ENCODE measurements at places on chromosomes 2 and 18.

GRCh38 chr2:196489371-196489770 lies 150.1 kb upstream of the CCDC150 start:
- no peak for DNase-seq

GRCh38 chr2:202339071-202339870 lies 36.9 kb upstream of the BMPR2 start:
- DNase-seq = no peak

GRCh38 chr2:109472331-109472959 lies 141.3 kb downstream of the SEPTIN10 start:
- DNase-seq = no peak

GRCh38 chr2:177247693-177248262 lies 16.7 kb downstream of the NFE2L2 start:
- no peak for DNase-seq

DNA sequence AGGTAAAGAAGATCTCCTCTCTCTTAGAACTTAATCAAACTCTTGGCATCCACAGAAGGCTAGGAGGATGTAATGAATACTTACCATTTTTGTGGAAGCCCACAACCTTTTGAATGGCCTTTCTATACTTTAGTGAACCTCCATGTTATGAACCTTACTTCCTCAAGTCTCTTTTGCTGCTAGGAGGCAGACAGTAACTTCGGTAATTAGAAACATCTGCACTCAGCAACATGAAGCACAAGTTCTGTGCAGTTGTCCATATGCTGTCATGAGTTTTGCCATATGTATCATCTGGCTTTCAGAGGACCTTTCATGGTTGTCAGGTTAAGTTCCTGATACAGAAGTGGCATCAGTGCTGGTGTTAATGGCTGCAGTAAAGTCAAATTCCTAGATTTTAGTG lies 50.4 kb downstream of the PDK1 start:
- DNase-seq = no peak

DNA sequence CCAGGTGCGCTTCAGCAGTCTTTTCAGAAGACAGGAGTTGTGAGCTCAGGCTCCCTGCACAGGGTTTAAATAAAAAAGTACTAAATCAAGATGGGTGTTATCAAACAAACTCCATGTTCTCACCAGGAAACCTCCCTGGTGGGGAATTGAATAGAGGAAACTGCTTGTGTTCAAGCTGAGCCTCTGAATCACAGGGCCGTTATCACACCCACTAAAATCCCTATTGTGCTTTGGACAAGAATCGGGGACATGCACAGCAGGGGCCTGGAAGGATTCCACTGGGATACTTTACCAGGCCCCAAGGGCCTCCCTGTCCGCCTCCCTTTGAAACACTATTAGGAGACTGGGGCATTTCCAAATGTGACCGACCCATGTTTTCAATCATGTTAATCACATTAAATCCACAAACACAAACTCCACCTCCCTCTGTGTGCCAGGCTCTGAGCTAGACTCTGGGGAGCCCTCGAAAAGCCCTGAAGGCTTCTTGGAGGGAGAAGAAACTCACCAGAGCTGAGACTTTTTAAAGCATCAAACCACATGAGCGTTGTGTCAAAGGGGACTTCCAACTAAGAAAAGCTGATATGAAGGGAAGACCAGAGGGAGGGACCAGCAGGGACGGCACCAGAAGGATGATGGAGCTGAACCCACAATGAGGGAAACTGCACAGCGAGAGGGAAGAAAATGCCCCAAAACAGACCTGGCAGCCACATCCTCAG lies 458.7 kb upstream of the ID2 start:
- no peak for DNase-seq

- no peak for DNase-seq
Observed at GRCh38 chr18:79805926-79806487, 8.3 kb downstream of the KCNG2 start.

DNA sequence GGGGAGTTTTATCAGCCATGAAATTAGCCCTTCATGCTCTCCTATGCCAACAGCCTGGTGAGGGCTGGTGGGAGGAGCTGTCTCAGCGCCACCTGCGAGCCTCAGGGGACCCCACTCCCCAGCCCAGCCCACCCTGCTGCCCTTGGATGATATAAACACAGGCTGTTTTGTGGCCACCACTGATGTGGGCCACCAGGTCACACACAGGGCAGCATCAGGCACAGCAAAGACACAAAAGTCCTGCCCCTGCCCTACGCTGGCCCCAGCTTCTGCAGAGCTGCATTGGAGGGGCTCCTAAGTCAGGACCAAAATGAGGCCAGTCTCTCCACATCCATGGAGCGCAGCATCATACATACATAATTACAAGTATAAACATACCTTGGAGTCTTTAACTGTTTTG lies 110.6 kb upstream of the TEX51 start:
- no peak for DNase-seq

DNA sequence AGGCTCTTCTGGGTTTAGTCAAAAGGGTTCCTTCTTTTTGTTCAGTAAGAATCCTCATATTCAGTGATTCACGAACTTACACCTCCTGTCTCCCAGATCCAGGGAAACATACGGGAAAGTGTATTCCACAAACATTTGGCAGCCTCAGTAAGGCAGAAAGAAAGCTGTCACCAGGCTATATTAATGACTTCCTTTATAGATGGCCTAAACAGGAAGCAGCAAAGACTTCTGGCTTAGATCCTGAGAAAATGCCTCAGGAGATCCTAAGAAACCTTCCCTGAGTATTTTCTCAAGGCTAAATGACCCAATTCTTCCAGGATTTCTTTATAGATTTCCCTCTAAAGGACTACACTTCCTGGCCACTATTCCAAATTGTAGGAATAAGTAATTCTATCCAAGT lies 1995.5 kb upstream of the CELF4 start:
- no peak for DNase-seq

DNA sequence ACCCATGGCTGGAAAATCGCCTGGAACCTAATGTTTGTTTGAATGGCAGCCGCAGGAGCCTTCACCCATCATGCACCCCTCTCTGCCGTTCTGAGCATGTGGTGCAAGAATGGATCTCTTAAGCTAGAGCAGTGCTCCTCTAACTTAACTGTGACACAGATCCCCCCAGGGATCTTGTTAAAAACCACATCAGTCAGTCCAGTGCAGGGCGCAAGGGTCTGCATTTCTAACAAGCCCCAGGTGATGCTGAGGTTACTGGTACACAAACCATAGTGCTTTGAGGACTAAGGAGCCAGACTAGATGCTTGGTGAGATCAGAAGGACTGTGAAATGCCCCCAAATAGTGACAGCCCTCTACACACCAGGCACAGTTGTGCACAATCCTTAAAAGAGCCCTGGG lies 87.1 kb upstream of the KCTD1 start:
- DNase-seq = no peak

- no peak for DNase-seq
Observed at GRCh38 chr2:61404438-61404837, 66.4 kb downstream of the USP34 start.

DNA sequence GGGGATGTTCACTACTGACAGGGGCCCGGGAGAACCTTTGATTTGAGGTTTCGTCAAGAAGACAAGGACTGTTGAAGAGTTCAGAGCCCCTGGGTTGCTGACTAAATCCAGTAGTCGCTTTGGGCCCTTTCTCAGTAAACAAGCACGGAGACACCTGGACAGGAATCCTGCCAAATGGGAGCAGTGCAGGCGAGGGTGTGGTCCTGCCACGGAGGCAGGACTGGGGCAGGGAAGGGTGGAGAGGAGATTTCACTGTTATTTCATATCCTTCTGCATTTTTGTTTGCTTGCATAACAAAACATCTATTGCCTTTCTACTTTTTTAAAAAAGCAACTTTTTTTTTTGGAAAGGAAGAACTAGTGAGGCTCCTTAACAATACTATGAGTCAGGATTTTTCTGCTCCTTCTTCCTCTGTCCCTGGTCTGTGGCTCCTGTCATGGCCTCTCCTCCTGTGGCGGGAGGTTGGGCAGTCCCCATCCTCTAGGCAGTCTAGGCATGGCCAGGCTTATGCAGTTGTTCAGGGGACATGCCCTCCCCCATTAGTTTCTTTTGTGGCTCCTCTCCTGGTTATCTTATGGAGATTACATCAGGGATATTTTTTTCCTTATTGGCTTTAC lies 57.7 kb downstream of the ARHGEF4 start:
- no peak for DNase-seq

DNA sequence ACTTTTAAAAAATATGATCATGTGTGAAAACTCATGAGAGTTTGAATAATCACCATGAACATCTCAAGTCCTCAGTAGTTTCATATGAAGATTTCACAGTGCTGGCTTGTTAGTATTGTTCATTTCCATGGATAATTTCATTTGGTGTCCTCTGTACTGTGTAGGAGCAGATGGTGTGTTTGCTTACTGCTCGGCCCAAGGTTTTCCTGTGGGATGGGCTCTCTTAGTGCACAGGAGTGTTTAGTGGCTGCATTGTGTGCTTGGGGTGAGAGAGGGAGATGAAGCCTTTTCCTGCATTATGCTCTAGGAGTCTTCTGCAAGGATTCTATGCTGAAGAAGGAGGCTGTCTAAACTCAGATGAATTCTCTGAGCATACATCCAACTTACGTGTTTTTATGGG lies 270.6 kb downstream of the SOCS6 start:
- DNase-seq = no peak

DNA sequence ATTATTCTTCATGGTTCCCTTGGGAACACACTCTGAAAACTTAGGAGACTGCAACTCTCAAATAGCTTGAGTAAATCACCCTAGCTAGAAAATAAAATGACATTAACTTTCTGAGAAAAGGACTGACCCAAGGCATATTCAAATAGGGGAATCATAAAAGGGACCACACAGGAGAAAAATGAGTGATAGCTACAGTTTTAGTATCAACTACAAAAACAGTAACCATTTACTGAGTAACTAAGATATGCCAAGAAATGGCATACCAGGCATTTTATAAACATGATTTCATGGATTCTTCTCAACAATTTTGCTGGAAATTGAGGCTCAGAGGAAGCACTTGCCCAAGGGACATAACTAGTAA lies 84.5 kb downstream of the AFF3 start:
- no peak for DNase-seq

- DNase-seq = no peak
Observed at GRCh38 chr2:38754506-38754905, 3.3 kb upstream of the SRSF7 start.

DNA sequence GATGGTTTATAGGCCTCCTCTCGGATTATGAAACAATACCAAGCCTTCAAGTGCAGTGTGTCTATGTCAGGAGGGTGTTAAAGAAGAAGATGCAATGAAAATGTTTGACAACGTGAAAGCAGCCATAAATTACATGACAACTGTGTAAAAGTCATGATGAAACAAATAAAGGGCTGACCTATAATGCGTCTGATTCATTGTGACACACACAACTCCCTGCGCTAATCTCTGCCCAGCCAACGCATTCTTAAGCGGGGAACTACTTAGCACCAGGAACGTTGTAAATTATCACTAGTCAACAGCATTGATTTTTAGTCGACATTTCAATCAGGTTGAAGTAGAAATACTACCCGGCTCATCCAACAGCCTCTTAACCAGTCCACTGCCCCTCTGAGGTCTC lies 26.8 kb downstream of the BCL11A start:
- no peak for DNase-seq

GRCh38 chr18:32769071-32769585 lies 3.7 kb downstream of the KLHL14 start:
- no peak for DNase-seq

DNA sequence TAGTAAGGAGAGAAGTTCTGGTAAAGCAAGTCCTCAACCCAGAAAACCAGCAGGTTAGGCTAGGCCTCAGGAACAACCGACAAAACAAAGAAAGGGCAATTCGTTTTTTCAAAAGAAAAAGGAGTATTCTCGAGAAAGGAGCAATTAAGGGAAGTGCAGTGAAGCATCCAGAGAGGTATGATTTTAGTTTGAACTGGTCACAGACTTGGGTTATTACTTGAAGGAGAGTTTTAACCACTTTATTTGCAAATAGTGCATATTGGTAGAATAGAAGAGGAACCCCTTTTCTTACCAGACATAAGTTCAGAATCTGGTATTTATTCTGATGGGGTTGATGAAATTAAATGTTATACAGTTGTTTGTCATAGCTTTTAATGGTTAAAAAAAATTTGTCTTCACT lies 110.0 kb upstream of the GCFC2 start:
- DNase-seq = no peak

- peak; percentile 82 for DNase-seq
Observed at GRCh38 chr2:227238238-227239237, 74.1 kb downstream of the COL4A3 start.

DNA sequence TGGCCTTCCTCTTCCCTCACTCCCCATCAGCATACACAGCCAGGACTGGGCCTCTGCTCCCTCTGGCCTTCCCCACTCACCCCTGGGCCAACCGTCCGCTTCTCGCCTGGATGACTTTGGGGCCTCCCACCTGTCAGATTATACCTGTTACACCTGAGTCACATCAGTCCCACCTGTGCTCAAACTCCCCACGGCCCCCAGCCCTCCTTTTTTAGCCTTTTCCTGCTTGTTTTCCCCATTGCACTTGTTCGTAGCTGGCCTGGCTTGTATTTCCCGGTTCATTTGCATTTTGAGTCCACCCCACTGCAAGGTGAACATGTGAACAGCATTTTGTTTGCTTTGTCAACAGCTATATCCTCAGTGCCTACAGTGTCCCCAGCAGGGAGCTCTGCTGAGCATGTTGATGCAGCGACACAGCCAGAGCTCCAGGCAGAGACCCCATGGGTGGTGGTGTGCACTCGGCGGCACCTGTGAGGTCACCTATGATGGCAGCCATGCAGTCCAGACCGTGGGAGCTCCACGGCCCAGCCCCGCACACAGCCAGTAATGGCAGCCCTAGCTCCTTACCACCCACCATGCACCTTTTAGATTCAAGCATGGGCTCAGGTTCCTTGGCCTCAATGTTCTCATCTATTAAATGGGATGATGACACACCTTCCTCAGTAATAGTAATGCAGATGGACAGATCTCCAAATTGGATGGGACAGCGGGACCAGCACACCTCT lies 276.4 kb upstream of the HS6ST1 start:
- DNase-seq = peak; percentile 8

DNA sequence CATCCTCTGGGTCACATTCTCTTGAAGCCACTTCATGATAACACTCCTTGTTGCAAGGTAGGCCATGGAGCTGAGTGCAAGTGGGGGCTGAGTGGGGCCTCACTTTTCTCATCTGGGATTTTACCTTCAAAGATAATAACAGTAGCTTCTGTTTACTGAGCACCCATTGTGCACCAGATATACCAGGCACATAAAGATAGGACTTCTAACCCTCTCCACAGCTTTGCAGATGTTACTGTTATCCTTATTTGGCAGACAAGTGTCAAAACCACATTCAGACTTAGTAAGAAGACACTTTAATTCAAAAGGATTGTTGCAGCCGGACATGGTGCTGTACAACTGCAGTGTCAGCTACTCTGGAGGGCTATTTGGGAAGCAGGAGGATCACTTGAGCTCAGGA lies 12.8 kb upstream of the FAM136A start:
- DNase-seq = no peak

GRCh38 chr18:46688853-46689525 lies 32.0 kb upstream of the LOXHD1 start:
- no peak for DNase-seq
